ENCODE measurements at places on chromosomes 6 and 20. TPM values are rescaled to one million over a fixed set of nuclear protein-coding genes. Genes with fewer than 3 reads are reported as not detected.

The NRSN1 gene
- total RNA-seq: not detected

The SLC32A1 gene
- not detected for total RNA-seq

GRCh38 chr6:6007366-6008088 is 802 bp upstream of the NRN1 start:
- H3K27me3 ChIP-seq: peaks cover 67% of the 10 kb centered on the region
- peak overlapping the region; percentile 87 for H3K4me3 ChIP-seq
- peaks cover 31% of the 10 kb centered on the region for H3K4me1 ChIP-seq
- peaks cover 5% of the 10 kb centered on the region for H3K36me3 ChIP-seq

GRCh38 chr20:24649787-24650490 is 180.5 kb downstream of the SYNDIG1 start:
- peaks cover 62% of the 10 kb centered on the region for H3K27me3 ChIP-seq
- peaks cover 5% of the 10 kb centered on the region for H3K4me1 ChIP-seq
- H3K27ac ChIP-seq: no peak overlapping the region
- H3K4me3 ChIP-seq: no peak overlapping the region
- no peaks in the 10 kb centered on the region for H3K36me3 ChIP-seq

DNA sequence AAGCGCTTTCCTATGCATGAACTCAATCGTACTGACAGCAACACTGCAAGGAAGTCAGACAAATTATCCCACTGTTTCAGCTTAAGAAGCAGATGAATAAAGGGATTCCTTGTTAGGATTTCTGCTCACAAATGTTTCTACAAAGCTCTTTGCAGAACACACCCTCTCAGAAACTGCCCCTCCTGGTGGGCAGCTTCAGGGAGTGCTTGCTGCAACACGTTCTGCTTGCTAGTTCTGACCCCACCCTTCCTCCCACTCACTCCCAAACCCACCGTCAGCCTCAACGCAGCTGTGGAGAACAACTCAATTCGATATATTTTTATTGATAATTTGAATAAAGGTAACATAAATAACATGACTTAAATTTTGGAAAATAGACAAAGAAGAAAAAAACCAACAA is 250.8 kb upstream of the PRDM1 start:
- no peak for DNase-seq
- H3K27me3 ChIP-seq: no peaks in the 10 kb centered on the region
- H3K36me3 ChIP-seq: no peaks in the 10 kb centered on the region
- no peak overlapping the region for H3K27ac ChIP-seq
- H3K4me1 ChIP-seq: peaks cover 5% of the 10 kb centered on the region

DNA sequence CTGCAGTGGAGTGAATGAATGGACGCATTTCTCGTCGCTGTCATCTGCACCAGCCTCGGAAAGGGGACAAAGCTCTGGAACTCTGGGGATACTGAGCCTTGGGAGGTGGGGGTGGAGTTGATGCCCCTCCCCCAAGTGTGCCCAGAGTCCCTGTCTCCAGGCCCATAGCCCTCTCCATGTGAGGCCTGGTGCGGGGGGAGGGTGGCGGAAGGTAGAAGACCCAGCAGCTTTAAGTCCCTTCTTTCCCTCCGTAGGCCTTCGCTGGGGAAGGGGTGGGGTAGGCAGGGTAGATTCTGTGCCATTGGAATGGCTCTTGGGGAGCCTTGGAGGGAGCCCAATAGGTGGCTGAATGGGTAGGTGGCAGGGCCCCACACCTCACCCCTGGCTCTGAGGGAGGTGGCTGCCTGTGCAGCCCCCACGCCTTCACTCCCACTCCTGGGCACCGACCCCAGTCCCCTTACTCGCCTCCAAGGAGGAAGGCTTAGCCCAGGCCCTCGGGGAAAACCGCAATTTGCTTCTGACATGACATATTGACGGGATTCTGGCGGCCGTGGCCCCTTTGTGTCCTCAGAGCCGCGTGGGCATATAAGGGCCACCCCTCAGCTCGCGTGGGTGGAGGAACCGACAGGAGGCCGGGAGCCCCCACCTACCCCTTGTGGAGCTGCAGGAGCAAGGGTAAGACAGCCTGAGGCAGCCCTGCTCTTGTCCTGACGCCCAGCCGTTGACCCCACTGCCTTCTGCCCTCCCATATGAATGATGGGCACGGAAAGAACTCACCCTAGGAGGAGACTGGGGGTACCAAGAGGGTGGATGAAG is at the start of gene BPIFB3:
BPIFB3 (plus strand) TSS at position 613 of the 816 bp plus-strand sequence. CDS start 1,533 bp downstream, outside the sequence.
- no peaks in the 10 kb centered on the region for H3K27me3 ChIP-seq
- H3K36me3 ChIP-seq: no peaks in the 10 kb centered on the region
- peaks cover 12% of the 10 kb centered on the region for H3K4me1 ChIP-seq

DNA sequence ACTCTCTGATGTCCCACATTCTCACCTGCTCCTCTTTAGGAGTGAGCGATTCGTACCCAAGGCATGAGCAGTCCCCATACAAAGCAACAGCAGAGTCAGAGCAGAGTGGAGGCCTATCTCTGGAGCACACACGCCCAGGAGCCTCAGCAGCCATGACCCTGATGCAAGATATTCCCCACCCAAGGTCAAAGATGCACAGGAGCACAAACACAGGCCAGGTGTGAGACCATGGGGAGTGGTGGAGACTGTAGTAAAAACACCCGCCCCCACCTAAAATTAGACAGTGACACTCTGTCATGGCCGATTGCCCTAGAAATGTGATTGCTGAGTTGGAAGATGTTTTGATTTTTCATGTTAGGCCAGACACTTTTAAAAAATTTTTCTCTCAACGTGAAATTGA is 21.4 kb downstream of the RRBP1 start:
- no peak overlapping the region for H3K4me3 ChIP-seq
- no peak overlapping the region for H3K27ac ChIP-seq
- H3K36me3 ChIP-seq: peaks cover 13% of the 10 kb centered on the region
- no peak for DNase-seq
- no peaks in the 10 kb centered on the region for H3K27me3 ChIP-seq

GRCh38 chr6:16803294-16804200 is 42.3 kb upstream of the ATXN1 start:
- H3K27me3 ChIP-seq: no peaks in the 10 kb centered on the region
- no peak overlapping the region for H3K4me3 ChIP-seq
- H3K4me1 ChIP-seq: peaks cover 6% of the 10 kb centered on the region
- H3K36me3 ChIP-seq: peaks cover 2% of the 10 kb centered on the region
- no peak for DNase-seq

- peaks cover 3% of the 10 kb centered on the region for H3K4me1 ChIP-seq
- peak overlapping the region; percentile 19 for H3K27ac ChIP-seq
- peaks cover 2% of the 10 kb centered on the region for H3K36me3 ChIP-seq
- no peak for DNase-seq
Measured at GRCh38 chr20:34310481-34311117, 7.4 kb upstream of the AHCY start.

- H3K27me3 ChIP-seq: no peaks in the 10 kb centered on the region
- no peak for DNase-seq
- H3K36me3 ChIP-seq: peaks cover 3% of the 10 kb centered on the region
- no peak overlapping the region for H3K27ac ChIP-seq
- H3K4me3 ChIP-seq: no peak overlapping the region
- H3K4me1 ChIP-seq: peaks cover 19% of the 10 kb centered on the region
Measured at GRCh38 chr6:38182426-38182825, 362.9 kb downstream of the ZFAND3 start.

DNA sequence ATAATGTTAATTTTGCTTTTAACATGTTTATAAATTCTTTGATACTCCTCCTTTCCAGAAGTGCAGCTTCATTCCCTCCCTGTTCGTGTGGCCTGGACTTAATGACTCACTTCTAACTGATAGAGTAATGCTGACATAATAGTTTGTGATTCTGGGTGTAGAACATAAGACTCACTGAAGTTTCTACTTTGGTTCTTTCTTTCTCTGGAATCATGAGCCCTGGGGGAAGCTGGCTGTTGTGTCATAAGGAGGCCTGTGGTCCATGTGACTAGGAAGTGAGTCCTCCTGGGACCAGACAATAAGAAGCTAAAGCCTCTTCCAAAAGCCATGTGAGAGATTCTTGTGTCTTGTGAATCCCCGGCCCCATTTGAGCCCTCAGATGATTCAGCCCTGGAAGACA is 30.5 kb upstream of the HLA-G start:
- DNase-seq: no peak
- peaks cover 28% of the 10 kb centered on the region for H3K27me3 ChIP-seq
- peaks cover 7% of the 10 kb centered on the region for H3K4me1 ChIP-seq
- H3K27ac ChIP-seq: no peak overlapping the region
- H3K36me3 ChIP-seq: peaks cover 3% of the 10 kb centered on the region

DNA sequence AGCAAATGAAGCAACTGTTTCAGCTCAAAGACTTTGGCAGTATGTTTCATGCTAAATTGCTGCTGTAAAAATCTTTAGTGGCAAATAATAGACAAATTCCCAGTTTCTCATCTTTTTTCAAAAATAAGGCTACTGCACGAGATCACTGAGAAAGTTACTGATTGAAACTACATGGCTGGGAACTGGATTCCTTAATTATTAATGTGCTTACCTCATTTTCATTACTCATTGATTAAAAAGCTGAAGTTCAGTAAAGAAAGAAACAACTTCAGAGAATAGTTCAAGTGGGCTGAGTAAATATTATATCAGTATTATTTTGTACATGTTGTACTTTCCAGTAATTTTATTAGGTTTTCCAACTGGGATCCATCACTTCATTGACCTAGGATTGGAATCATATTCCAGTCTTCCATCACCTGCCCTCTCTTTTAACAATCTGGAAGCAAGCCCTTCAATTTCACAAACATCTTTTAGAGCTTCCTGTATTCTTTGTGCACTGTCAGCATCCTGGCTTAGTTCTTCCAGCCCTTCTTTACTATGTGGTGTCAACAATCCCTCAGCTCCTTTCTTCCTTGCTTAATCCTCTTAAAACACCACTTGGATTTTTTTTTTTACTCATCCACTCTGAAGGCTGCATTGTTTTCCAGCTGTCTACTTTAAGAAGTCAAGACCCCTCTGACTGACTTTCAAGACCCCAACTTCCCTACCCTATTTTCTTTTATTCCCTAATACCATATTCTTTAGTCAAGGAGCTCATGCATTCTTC is 4.3 kb downstream of the MEI4 start:
- H3K36me3 ChIP-seq: no peaks in the 10 kb centered on the region
- H3K27ac ChIP-seq: no peak overlapping the region
- H3K4me1 ChIP-seq: no peaks in the 10 kb centered on the region
- DNase-seq: no peak

DNA sequence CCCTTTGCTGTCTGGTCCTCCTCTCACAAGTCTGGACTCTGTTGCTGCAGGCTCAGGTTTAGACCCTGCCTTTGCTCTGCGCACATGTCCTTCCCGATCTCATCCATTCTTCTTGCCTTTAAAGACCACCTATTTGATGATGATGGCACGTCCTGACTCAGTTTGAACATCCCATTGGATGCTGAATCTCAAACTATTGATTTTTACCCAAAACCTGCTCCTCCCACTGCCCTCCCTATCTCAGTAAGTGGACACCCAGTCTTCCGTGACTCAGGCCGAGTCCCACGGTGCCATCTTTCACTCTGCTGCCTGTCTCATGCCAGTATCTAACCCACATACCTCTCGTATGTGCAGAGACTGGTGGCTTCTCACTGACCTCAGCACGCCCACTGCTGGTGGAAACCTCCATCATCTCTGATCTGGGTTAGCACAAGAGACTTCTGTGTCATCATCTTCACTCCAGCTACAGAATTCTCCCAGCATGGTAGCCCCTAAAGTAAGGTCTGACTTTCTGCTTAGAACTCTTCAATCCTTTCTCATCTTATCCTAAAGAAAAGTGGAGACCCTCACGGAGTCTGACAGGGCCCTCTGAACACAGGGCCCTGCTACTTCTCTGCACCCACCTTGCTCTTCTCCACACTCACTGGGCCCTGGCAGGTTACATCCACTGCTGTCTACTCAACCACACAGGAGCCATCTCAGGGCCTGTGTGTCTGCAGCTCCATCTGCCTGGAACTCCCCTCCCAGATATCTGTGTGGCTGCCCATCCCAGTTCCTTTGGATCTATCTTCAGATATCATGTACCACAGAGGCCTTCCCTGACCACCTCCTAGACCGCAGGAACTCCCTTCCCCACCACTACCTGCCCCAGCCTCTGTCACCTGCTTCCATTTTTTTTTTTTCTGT is 387.1 kb upstream of the AGPAT4 start:
- H3K27me3 ChIP-seq: no peaks in the 10 kb centered on the region
- peaks cover 3% of the 10 kb centered on the region for H3K4me1 ChIP-seq
- H3K36me3 ChIP-seq: no peaks in the 10 kb centered on the region
- no peak overlapping the region for H3K4me3 ChIP-seq
- peak overlapping the region; percentile 17 for H3K27ac ChIP-seq
- no peak for DNase-seq

GRCh38 chr20:49433333-49433732 is 49.1 kb downstream of the KCNB1 start:
- H3K4me1 ChIP-seq: no peaks in the 10 kb centered on the region
- H3K27ac ChIP-seq: no peak overlapping the region
- H3K27me3 ChIP-seq: peaks cover 30% of the 10 kb centered on the region

GRCh38 chr6:38554700-38555413 is 84.9 kb downstream of the BTBD9 start:
- no peak overlapping the region for H3K27ac ChIP-seq
- H3K4me3 ChIP-seq: no peak overlapping the region
- H3K36me3 ChIP-seq: no peaks in the 10 kb centered on the region
- peaks cover 10% of the 10 kb centered on the region for H3K4me1 ChIP-seq
- DNase-seq: no peak

DNA sequence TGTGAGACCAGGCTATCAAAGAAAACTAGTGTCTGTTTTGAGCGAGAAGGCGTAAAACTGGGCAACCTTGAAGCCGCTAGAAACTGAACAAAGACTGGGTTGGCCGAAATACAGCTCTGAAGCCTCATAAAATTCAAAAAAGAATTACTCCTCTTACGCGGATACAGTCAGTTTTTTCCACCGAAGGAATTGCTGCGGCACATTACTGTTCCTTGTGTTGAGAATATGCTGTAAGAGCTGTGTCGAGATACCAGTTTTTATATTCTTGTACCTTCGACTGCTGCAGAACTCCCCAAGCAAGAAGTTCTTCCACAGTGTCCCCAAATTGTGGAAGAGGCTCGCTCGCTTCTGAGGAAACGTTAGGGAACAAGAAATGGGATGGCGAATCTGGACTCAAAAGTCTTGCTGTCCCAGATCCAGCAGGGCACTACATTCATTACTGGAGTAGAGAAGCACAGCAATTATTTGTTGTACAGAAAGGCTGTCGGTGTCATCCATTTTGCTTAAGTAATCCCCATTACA is 523 bp upstream of the COX7A2 start:
- no peak for DNase-seq
- no peaks in the 10 kb centered on the region for H3K36me3 ChIP-seq
- peak overlapping the region; percentile 92 for H3K27ac ChIP-seq
- peak overlapping the region; percentile 93 for H3K4me3 ChIP-seq
- peaks cover 12% of the 10 kb centered on the region for H3K4me1 ChIP-seq
- H3K27me3 ChIP-seq: peaks cover 24% of the 10 kb centered on the region

GRCh38 chr6:33897189-33897780 is 93.5 kb upstream of the MLN start:
- no peaks in the 10 kb centered on the region for H3K36me3 ChIP-seq
- no peak overlapping the region for H3K27ac ChIP-seq
- no peak for DNase-seq
- H3K4me1 ChIP-seq: peaks cover 14% of the 10 kb centered on the region
- no peak overlapping the region for H3K4me3 ChIP-seq

- no peak overlapping the region for H3K4me3 ChIP-seq
- H3K27me3 ChIP-seq: no peaks in the 10 kb centered on the region
- H3K36me3 ChIP-seq: no peaks in the 10 kb centered on the region
- peaks cover 22% of the 10 kb centered on the region for H3K4me1 ChIP-seq
Measured at GRCh38 chr20:33515569-33516216, 25.8 kb downstream of the CBFA2T2 start.

GRCh38 chr20:56646599-56646998 is 17.5 kb downstream of the TFAP2C start:
- no peak overlapping the region for H3K27ac ChIP-seq
- no peak overlapping the region for H3K4me3 ChIP-seq
- H3K27me3 ChIP-seq: peaks cover 18% of the 10 kb centered on the region

Data from T-helper 17 cell (primary cell).